Stimulated activated naive CD8-positive, alpha-beta T cell treated with anti-CD3 and anti-CD28 coated beads, Interleukin-15, amount 100 ng/mL, for 72 hours (primary cell): ENCODE measurements at places on chromosomes 12 and 14.

DNA sequence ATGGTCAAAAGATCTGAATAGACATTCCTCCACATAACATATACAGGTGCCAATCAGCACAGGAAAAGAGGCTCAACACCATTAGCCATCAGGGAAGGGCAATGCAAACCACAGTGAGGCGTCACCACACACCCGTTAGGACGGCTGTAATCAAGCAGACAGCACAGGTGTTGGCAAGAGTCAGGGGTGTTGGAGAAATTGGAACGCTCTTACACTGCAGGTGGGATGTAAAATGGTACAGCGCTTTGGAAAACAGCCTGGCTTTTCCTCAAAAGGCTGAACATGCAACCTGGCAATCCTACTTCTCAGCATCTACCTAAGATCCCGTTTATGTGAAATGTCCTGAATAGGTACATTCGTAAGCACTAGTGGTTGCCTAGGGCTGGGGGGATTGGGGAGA is 21.5 kb upstream of the MMP17 start:
- no peak for DNase-seq

GRCh38 chr14:91464615-91465205 is 45.4 kb downstream of the PPP4R3A start:
- no peak for DNase-seq

GRCh38 chr12:6233121-6233971 is 33.1 kb downstream of the CD9 start:
- no peak for DNase-seq

GRCh38 chr12:89166525-89166934 is 185.8 kb downstream of the DUSP6 start:
- DNase-seq: no peak

- no peak for DNase-seq
Measured at GRCh38 chr14:104339829-104340228, 201.4 kb downstream of the KIF26A start.

GRCh38 chr12:1838994-1839365 is 18.6 kb downstream of the LRTM2 start:
- DNase-seq: no peak

GRCh38 chr14:55329999-55330710 is 58.9 kb downstream of the FBXO34 start:
- peak; percentile 51 for DNase-seq

DNA sequence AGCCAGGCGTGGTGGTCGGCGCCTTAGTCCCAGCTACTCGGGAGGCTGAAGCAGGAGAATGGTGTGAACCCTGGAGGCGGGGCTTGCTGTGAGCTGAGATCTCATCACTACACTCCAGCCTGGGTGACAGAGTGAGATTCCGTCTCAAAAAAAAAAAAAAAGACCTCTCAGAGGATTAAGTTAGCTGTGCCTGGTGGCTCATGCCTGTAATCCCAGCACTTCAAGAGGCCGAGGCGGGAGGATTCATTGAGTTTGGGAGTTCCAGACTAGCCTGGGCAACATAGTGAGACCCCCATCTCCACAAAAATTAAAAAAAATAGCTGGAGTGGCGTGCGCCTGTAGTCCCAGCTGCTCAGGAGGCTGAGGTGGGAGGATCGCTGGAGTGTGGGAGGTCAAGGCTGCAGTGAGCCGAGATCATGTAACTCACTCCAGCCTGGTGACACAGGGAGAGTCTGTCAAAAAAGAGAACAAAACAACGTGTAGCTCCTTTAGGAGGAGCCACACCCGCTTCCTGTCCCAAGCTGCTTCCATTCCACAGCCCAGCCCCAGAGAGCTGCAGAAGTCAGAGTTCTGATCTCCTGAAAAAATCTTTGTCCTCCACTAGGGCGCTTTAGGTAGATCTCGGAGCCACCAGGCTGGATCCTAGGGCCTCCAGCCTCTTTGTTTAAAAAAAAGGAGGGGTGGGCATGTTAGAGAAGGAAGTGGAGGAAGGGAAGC is 11.5 kb upstream of the ULK1 start:
- no peak for DNase-seq

- no peak for DNase-seq
Measured at GRCh38 chr12:79206871-79207270, 342.3 kb downstream of the SYT1 start.

DNA sequence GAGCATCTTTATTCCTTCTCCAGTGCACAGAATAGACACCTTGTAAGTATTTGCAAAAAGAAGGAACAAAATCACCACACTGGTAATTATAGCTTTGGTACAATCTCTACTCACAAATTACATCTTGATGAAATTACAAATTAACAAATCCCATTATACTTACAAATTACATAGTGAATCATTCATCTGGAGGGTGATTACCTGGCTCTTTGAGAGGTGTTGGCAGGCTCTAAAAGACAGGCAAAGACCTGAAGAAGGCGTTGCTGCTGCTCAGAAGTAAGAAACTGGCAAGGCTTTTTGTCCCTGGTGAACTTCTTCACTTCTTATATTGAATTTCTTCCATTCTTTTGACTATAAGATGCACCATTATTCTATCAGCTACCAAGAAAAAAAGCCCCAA is 21.7 kb upstream of the LMNTD1 start:
- no peak for DNase-seq

GRCh38 chr14:78319887-78320635 is 149.9 kb downstream of the NRXN3 start:
- no peak for DNase-seq

- DNase-seq: no peak
Measured at GRCh38 chr12:62694632-62695031, 228.0 kb downstream of the MON2 start.

- DNase-seq: no peak
Measured at GRCh38 chr12:130369816-130370215, 32.1 kb downstream of the PIWIL1 start.

DNA sequence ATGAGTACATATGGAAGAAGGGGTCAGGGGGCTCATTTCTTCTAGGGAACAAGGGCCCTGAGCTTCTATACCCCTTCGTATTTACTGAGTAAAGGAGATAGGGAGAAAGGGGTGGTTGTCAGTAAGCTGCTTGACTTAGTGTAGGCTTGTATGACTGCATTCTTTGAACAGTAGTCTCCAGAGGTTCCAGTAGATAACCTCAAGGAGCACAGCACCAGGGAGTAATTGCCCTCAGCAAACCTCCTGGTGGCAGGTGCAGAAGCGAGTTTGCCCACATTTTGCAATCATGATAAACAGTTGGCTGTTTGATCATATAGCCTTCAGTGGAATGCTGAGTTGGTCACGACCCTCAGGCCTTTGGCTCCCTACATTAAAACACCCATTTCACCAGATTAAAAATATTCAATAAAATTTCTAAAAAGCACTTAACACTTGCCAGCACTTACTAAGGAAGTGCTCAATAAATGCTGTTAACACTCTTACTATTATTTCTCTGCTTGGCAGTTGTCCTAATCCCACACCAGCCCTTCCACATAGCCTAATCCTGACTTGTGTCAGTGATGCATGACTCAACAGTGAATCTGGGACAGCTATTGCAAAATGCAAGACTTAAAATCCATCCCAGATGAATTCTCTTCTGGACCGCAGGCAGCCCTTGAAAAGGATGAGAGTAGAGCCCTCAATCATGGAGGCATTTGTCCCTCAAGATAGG is 3.7 kb upstream of the DHRS4L2 start:
- DNase-seq: no peak

- no peak for DNase-seq
Measured at GRCh38 chr12:11307143-11307542, 3.1 kb downstream of the PRB4 start.

- no peak for DNase-seq
Measured at GRCh38 chr14:80491131-80491530, 279.8 kb upstream of the DIO2 start.

DNA sequence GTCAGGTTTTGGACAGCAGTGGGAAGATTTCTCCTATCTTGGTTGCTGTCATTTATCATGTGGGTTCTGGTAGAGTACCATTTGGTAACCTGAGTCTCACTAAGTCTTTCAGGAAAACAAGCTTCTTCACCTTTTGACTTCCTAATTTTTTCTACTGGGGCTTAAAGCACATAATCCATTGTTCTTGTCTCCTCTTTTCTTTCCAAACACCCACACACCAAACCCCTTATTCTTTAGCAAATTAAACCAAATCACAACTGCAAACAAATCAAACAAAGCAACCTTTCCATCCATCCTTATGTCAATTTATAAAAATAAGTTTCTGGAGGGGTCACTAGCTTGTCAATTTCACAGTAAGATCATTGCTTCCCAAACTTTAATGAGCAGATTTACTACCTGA is 84.1 kb downstream of the ATP23 start:
- no peak for DNase-seq

- DNase-seq: no peak
Measured at GRCh38 chr12:31089072-31089471, 15.4 kb downstream of the DDX11 start.

DNA sequence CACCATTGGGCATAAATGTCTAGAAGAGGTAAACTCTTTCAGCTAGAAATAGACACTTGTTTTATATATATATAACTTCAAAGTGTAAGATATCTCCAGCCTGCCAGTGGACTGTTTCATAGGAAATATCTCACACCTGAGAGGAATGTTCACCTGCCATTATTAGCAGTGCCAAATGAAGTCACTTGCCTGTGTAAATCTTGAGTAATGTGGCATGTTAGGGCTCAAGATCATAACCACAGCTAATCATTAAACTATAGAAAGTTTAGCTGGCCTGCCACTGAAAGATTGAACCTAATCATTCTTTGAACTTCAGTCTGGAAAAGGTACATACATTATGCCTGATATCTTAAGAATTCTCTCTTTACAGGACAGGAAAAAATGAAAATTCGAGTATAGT is 25.5 kb upstream of the KCNJ8 start:
- no peak for DNase-seq

- DNase-seq: no peak
Measured at GRCh38 chr12:39354955-39355354, 88.0 kb downstream of the KIF21A start.

DNA sequence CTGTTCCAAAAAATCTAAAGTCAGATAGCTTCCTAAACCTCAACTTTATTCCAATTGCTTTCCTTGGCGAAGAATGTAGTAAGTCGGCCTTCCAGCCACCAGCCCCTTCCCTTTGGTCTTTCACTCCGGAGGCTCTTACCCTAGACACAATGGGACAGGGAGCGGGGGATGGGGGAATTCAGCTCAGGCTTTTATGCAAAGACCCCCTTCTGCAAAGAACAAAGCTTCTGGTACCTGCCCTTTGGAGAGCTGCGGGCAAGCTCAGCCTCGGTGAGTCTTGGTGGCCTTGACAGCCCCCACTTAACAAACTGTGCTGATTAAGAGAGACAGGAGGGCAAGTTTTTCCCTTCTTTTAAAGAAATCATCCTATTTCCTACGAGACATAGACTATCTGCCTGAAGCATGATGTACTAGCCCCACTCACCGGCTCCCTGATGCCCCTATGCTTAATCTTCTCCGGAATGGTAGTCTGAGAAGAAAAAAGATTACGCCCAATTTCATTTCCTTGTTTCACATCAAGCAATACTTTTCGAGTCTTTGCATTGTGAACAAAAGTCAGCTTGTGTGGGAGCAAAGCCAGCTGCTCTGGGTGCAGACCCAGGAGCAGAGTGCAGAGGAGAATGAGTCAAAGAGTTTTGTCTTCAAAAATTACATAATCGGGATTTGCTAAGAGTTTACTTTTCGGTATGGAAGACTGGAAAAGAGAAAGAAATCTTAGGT is 1.5 kb upstream of the NANOG start:
- DNase-seq: no peak

DNA sequence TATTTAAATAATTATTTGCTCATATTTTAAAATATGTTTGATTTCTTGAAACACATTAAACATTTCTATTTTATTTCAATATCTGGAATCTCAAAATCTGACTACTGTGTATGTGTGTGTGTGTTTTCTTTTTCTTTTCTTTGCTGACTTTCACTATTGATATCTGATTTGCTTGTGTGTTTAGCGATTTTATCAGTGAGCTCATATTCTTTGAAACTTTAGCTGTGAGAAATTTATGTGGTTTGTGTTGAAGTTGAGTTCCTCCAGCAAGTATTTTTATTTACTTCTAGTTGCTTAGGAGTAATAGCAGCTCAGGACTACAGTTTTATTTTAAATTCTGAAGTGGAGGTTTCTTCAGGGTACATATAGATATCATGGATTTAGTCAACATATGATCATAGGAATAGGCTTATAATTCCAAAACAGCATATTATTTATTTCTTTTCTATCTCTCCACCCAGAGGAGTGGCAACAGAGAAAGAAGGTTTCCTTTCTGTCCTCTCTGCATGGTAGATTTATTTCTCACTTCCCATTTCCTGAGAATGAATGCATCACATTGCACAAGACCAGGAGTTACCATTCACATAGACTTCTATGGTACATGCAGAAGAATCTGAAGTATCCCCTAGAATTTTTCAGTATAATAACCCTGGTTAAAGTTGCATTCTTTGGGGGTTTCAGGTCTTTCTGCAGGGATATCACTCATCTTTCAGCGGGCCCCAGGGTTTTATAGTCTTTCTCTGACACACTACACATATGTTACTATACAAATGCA is 60.5 kb downstream of the PTPRQ start:
- no peak for DNase-seq

DNA sequence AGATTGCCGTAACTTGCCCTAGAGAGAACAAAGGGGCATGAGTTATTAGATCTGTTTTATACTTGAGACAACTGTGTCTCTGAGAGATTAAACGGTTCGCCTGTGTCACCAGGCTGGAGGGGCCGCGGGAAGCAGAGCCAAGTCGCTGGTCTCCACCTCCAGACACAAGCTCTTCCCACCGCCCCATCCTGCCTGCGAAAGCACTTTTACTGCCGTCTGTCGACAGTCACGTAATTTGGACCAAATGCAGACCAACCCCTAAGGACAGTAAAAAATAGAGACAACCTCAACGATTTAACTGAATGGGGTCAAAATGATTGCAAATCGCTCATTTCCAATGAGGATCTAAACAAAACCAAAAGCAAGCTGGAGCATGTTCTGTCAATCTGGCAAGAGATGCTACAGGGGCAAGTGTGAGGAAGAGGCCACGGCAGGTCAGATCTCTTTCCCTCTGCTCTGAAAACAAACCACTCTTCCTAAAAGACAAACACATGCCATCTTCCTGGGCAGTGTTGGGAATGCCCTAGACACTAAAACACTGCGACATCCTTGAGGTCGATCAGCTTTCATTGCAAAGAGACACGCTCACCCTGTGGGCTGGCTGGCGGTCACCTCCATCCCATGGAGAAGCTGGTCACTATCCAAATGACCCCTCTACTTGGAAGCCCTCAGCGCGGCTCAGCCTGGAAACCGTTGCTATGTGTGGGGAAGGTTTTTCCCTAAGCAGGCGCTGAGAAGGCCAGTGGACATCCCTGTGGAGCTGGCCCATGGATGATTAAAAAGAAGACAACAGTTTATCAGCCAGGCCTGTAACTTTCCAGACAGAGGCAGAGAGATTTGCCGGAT is 17.1 kb downstream of the GSC start:
- DNase-seq: no peak

DNA sequence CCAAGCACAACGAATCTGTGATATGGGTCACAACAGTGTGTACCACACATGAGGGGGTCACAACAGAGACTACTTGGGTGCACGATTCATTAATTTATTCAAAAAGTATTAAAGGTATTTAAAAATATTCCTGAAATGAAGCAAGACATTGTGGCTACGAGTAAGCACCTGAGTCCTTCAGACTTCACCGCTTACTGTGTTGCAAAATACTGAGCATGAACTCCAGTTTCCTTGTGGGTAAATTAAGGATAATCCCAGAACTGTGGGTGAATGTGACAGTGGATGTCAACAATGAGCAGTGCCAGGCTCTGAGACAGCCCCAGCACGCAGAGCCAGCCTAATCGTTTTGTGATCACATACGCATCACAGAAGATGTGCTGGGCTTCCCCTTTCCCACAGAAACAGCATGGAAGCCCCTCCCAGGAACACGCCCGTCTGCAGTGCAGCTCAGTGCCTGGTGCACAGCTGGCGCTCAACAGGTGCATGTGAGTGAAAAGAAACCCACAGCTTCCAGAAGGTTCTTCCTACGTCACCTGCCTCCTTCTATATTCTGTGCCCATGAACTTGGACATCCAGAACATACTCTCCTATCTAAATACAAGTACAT is 29.1 kb downstream of the CDC42BPB start:
- DNase-seq: no peak
